Hypothalamus (tissue), 51 donors: ENCODE measurements at places on chromosomes 12 and 14.

GRCh38 chr14:63492391-63492790 is 50.8 kb downstream of the PPP2R5E start:
- no peak for DNase-seq

- DNase-seq: no peak
These were observed 28.3 kb downstream of the ETV6 start for GRCh38 chr12:11677752-11678151.

DNA sequence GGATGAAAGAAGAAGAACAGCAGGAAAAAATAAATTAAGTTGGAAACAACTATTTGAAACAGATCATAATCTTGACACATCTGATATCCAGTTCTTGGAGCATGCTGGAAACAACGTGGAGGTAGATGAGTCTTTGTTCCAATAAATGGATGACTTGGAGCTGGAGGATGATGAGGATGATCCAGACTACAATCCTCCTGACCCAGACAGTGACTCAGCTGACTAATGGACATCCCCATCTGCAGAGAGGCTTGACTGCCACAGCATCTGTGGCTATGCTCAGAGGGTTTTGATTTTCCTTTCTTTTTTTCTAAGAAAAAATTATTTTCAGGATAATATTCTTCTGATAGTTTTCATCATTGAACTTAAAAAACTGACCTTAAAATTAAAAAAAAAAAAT is 6.2 kb upstream of the ZDHHC17 start:
- no peak for DNase-seq

DNA sequence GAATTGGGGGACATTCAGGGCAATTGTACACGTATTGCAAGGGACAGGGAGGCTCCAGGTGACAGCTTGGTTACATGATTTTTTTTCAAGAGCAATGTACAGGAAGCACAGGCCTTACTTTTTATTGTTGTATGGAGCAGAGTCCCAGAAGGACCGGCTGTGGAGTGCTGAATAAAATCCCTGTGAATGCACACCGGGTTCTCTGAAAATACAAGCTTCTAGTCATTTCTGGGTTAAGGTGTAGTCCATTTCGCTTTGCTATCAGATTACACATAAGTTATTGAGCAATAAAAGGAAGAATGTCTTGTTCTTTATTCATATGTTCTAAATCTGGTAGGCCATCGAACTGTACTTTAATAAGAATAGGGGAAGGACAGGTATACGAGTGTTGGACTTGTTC is 52.2 kb downstream of the PDE3A start:
- no peak for DNase-seq

- no peak for DNase-seq
These were observed 38.6 kb downstream of the TBC1D15 start for GRCh38 chr12:71878208-71878607.

DNA sequence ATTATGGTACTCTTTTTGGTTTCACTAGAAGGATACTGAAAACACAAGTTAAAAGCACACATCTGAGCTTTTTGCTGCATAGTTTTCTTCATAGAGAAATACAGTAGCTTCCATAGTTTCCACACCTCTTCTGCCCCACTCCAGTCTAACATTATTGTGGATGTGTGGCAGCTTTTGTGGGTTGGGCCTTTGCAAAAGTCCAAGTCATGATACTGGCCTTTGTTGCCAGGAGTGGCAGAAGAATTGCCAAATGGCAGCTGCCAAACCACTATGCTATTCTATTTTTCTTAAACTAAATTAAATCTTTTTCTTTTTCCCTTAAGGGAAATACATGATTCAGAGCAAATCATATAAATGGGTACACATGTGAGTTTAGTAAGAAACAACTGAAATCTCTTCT is 114.8 kb downstream of the PLEKHA5 start:
- DNase-seq: no peak

- DNase-seq: no peak
These were observed 12.8 kb downstream of the TRMT5 start for GRCh38 chr14:60968099-60968498.

DNA sequence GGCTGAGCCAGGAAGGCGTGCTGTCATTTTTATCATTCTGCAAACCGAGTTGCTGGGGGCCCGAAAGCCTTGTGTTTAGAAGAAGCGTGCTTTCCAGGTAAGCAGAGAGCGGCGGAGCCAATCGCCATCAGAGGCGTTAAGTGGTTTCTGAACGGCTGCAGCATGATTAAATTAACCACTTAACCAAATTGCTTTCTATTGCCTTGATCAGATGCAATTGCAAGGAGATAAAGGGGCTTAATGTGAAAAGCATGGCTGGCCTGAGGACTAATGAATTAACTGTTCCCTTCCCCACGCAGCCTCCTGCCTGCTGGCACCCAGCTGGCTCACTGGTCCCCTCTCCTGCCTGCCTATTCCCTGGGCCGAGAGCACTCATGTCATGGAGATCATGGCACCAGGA is 36.6 kb upstream of the CHGA start:
- DNase-seq: no peak

- DNase-seq: no peak
These were observed 512.6 kb downstream of the RERGL start for GRCh38 chr12:17577405-17577804.

DNA sequence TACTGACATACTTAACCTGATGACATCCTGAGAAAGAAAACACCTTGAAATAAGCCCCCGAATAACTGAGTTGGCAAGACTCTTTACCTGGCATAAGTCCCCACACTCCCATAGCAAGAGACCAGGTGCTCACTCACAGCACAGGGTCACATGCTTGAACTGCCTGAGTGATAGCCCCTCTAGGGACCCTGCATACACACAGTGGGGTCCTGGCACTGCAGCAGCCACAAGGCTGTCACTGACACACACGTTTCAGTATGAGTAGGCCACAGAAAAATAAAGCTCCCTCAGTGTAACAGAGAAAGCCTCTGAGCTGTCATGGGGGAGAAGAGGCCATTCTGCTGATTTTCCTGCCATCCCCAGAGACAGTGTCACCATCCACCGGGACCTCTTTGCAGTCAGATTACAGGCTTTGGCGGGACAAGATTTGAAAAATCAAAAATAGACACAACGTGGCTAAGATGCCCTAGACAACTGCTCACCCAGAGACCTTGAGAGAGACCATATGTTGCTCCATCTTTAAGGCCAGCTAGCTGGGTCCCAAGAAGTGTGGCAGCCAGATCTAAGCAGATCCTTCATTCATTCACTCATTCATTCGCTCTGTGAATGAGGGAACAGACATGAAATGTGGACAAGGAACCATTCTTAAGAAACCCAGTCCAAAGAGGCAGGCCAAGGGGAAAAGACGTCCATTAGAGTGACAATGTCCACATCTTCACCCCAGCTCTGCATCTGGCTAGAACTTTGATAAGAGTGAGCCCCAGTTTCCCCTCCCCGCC is 1.6 kb downstream of the SCARB1 start:
- no peak for DNase-seq

- DNase-seq: no peak
These were observed 382.8 kb downstream of the ADAMTS20 start for GRCh38 chr12:43169115-43169681.

GRCh38 chr12:8038659-8039114 is 6.2 kb downstream of the FOXJ2 start:
- peak; percentile 46 for DNase-seq

DNA sequence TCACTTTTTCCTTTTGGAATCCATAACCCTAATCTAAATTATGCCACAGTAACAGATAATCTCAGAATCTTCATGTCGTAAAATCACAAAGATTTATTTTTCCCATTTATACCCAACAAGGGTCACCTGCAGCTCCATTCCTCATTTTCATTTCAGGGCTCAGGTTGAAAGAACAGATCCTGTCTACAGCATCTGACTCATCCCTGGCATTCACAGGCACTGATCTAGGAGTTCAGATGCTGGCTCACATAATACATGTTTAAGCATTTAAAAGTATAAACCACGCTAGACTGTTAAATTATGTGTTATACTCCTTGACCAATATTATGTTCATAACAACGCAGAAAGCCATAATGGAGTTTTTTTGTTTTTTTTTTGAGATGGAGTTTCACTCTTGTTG is 58.3 kb downstream of the STON2 start:
- DNase-seq: no peak

- DNase-seq: no peak
These were observed 372.8 kb downstream of the TMEM121 start for GRCh38 chr14:105899071-105899641.

GRCh38 chr12:53214687-53215455 is 7.8 kb upstream of the ITGB7 start:
- DNase-seq: no peak

DNA sequence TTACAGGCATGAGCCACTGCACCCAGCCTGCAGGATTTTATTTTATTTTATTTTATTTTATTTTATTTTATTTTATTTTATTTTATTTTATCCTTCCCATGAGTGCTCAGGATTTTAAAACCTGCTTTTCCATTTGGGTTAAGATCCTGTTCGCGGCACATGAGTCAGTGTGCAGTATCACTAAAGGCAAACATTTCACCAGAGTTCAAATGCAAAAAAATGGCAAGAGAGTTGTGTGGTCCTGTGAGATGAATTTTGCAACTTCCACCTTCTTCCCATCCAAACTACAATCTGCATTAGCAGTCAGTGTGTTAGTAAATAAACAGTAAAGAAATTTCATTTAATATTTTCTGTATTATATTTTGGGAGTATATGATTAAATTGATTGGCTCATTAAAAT is 29.0 kb downstream of the MOAP1 start:
- DNase-seq: no peak

DNA sequence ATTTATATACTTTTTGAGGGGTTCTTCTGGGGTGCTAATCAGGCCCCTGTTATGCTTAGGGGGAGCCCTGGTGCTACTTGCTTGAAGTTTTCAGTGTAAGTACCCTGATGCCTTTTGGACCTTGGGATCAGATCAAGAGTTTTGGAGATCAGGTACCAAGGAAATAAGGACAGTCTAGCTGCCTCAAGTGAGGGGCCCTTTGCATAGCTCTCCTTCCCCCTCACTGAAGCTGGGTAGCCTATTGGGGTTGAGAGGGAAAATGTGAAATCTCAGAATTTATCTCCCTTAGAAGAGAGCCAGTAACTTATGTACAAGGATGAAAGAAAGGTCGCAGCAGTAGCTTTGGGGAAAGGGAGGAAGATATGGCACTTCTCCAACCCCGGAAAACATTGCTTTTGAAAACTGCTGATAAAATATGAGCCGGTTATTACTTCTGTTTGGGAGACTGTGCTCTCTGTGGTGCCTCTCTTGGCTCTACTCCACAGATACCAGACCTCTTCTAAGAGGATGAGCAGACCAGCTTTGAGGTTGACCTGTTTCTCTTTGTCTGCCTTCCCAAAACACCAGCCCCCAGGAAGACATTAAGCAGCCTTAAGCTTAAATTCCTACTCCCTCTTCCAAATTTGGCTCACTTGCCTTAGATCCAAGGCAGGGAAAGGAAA is 8.8 kb upstream of the AMHR2 start:
- DNase-seq: no peak

GRCh38 chr12:47166365-47166764 is 86.6 kb upstream of the AMIGO2 start:
- DNase-seq: no peak

DNA sequence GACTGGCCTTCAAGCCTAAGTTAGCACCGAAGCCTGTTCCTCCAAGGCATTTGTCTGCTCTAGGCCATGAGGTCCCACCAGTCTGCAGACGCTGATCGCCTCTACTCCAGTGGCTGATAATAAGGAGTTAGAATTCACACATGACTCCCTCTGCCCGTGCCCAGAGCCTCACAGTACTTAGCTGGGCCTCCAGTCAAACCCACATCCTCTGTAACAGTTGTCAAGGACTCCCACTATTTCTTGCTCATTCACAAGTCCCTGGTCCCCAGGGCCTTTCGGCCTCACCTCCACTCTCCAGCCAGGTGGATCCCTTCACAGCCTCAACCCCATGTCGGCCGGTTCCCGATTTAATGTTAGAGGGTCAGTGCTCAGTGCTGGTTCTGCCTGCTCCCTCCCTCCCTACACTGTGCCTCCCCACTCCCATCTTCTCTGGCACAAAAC is 6.3 kb upstream of the KRT5 start:
- DNase-seq: no peak

DNA sequence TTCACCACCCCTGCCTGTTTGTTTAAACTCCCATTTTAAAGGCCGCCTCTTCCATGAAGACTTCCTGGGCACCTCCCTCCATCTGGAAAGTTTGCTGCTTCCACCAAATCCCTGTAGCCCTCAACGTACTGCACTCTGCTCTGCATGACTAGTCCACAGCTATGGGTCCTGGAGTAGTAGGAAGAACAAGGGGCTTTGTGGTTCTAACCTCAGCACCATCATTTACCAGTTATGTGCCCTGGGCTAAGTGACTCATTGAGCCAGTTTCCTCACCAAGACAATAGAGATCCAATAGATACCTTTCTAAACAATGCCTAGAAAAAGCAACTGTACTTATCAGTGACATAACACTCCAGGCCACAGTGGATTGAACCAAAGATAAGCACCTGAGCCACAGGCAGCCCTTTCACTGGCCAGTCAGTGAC is 8.5 kb upstream of the LTBP2 start:
- no peak for DNase-seq

DNA sequence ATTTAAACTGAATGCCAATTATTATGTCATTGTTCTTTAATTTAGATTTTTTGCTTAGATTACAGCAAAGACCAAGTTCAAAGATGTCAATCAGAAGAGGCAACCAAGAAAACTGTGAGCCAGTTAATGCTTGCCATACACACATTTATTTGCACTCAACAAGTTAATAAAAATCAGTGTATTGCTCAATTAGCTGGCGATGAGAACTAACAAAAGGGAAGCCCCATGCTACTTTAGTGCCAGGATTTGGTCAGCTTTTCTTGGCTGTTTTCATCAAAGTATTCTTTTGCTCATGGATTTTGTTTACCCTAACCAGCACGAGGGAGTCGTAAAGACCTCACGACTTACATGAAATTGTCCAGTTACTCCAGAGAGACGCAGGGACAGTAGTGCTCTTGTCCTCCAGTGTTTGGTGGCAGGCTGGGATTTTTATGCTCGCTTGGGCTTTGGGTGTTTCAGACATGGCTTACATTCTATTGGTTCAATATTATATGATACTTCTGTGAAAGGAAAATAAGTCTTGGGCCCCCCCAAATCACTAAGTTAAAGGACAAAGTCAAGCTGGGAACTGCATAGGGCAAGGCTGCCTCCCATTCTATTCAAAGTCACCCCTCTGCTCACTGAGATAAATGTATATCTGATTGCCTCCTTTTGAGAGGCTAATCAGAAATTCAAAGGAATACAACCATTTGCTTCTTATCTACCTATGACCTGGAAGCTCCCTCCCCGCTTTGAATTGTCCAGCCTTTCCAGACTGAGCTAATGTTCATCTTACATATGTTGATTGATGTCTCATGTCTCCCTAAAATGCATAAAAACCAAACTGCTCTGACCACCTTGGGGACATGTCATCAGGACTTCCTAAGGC is 7.4 kb upstream of the B4GALNT1 start:
- DNase-seq: no peak

DNA sequence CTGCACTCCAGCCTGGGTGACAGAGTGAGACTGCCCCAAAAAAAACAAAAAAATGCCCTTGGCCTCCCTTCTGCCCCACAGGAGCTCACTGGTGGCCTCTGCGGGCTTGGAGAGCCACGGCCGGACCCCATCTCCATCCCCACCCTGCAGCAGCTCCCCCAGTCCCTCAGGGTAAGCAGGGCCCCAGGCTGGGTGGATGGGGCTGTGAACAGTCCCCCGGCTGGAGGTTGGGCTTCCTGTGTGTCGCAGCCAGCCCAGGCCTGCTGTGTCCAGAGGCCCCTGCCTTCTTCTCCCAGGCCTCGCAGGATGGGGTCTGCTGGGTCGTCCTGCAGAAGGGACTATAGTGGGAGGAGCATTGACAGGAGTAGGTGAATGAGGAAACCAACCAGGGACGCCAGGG is 15.4 kb upstream of the PUS1 start:
- no peak for DNase-seq
